ENCODE measurements at places on chromosomes 7 and 10. TPM values are rescaled to one million over a fixed set of nuclear protein-coding genes. Genes with fewer than 3 reads are reported as not detected.

Gene SLC16A12
- under 0.01 TPM for total RNA-seq

Gene FAM25A
- total RNA-seq, result not detected

Gene BTBD16
- total RNA-seq, result not detected

Gene PRKAR2B
- total RNA-seq, result 1.8 TPM

Gene TMUB1
- total RNA-seq, result 12.5 TPM

Gene C10orf143
- 0.39 TPM for total RNA-seq

Gene MKX
- 0.20 TPM for total RNA-seq

Gene TMEM140
- 3.9 TPM for total RNA-seq

Gene C7orf57
- total RNA-seq, result not detected

Gene CALHM2
- 63.9 TPM for total RNA-seq

Gene CLCN1
- not detected for total RNA-seq

Gene SYT15B
- not detected for total RNA-seq

Gene UCMA
- not detected for total RNA-seq

Gene AFAP1L2
- under 0.01 TPM for total RNA-seq

Gene LRRC18
- not detected for total RNA-seq

Gene LIPJ
- 0.73 TPM for total RNA-seq

Gene PAOX
- total RNA-seq, result 4.8 TPM

Gene EBF3
- 22.5 TPM for total RNA-seq

Gene NRCAM
- total RNA-seq, result 0.78 TPM

Gene SEMA4G
- 0.59 TPM for total RNA-seq

Gene PDZD7
- 0.37 TPM for total RNA-seq

Measured in subcutaneous preadipocyte (primary cell).